ENCODE measurements at places on chromosomes 2 and 18. TPM values are rescaled to one million over a fixed set of nuclear protein-coding genes. Genes with fewer than 3 reads are reported as not detected.

- DNase-seq: no peak
Measured at GRCh38 chr2:7437141-7437540, 519.9 kb downstream of the RNF144A start.

- DNase-seq: peak; percentile 97
Measured at GRCh38 chr2:98334439-98335078, 11.7 kb upstream of the CNGA3 start.

DNA sequence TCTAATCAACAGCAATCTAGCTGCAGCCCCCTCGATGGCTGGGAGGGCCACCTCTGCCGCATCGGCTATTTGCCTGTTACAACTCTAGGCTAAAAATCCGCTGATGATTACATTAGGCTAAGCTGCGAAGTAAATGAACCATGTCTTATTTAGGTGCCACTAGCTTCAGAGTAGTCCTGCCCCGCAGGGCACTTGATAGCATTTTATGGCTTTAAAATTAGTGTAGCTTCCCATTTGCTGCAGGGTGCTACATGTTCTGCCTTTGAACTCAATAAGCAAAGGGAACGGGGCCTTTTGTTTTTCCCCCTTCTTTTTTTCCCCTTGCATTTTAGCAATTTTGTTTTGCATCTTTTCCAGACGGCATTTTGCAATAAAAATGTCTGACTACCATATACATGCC is 270.2 kb downstream of the GBX2 start:
- no peak for DNase-seq

GRCh38 chr18:79111483-79111882 is 42.3 kb downstream of the ATP9B start:
- no peak for DNase-seq

GRCh38 chr18:12890964-12891363 is 6.9 kb upstream of the PTPN2 start:
- no peak for DNase-seq

DNA sequence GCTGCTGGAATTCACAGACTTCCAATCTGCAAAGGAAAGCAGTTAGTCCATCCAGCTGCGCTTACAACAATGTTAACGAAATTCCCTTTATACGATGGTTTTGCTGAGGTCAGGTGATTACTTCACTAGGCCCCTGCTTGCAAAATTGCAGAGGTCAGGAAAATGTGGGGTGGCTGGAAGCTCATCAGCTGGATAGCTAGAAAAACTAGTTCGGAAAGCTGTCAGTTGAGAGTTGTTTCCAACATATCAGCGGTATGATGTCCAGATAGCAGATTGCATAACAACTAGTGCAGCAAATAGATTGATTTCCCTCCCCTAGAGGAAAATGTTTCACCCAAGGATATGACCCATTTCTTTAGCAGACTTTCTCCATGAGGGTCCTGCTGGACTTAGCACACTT is 2021.1 kb upstream of the CELF4 start:
- no peak for DNase-seq

- DNase-seq: peak; percentile 95
Measured at GRCh38 chr18:31247574-31248199, 70.3 kb upstream of the DSG1 start.

DNA sequence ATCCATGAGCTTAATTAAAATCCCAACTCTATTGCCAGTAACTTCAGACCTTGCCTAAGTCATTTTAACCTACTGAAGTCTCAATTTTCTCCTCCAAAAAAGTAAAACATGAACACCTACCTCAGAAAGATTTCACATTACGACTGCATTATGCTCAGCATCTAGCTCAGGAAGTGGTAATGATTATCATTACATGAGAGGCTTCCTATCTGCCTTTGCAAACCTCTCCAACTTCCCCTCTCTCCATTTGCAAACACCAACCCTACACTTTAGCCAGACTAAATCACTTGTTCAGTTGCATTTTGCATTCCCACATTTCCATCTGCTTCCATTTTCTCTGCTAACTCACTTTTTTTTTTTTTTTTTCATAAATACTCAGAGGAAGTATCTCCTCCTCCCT is 6.8 kb downstream of the SLC38A11 start:
- no peak for DNase-seq

UGT1A4 gene
- total RNA-seq: 2.9 TPM

CPO gene
- total RNA-seq: 0.13 TPM

SMPD4 gene
- 9.5 TPM for total RNA-seq

HSPE1 gene
- total RNA-seq: 76.7 TPM

Data from bronchial epithelial cell (primary cell).